Activated T-cell treated with anti-CD3 and anti-CD28 coated beads, Interleukin-2, amount 50 U/mL, for 48 hours (primary cell): ENCODE measurements at places on chromosomes 1 and 21.

DNA sequence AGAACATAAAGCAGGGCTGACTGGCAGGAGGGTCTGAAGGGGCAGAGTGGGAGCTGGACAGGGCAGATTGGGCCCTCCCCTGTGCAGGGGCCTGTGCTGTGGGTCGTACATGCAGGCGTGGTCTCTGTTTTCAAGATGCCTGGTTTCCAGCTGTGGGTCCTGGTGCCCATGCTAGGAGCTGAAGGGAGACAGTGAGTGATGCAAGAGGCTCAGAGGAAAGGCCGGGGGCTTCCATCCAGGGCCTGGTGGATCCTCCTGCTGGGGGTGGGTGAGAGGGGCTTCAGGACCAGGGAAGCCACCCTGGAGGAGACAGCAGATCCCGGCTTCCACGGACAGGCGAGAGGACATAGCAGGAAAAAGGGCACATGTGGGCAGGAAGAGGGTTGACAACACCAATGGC lies 349.0 kb upstream of the VAMP3 start:
- DNase-seq: no peak

- no peak for DNase-seq
These were observed 352.4 kb downstream of the USP25 start for GRCh38 chr21:16082038-16082816.

DNA sequence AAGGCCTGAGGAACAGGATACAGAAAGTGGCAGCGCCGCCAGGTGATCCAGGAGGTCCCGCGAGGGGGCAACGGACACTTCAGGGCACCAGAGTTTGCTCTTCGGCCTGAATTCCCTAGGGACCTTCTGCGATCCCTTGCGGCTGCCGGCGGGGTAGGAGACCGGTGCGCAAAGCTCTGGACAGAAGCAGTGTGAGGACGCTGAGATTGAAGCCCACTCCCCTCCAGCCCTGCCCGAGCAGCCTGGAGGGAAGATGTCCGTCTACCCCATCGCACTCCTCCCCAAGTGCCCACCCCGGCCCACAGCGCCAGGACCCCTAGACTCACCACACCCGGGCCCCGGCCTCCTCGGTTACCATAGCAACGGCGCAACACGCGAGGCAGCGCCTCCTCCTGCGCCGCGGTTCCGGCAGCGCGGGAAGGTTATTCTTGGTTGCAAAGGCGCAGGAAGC lies at the start of gene ANKRD45:
TSS of gene ANKRD45 (minus strand) at position 361 of the 451 bp plus-strand sequence. CDS start 10,433 bp downstream, outside the sequence.
- DNase-seq: peak; percentile 42

DNA sequence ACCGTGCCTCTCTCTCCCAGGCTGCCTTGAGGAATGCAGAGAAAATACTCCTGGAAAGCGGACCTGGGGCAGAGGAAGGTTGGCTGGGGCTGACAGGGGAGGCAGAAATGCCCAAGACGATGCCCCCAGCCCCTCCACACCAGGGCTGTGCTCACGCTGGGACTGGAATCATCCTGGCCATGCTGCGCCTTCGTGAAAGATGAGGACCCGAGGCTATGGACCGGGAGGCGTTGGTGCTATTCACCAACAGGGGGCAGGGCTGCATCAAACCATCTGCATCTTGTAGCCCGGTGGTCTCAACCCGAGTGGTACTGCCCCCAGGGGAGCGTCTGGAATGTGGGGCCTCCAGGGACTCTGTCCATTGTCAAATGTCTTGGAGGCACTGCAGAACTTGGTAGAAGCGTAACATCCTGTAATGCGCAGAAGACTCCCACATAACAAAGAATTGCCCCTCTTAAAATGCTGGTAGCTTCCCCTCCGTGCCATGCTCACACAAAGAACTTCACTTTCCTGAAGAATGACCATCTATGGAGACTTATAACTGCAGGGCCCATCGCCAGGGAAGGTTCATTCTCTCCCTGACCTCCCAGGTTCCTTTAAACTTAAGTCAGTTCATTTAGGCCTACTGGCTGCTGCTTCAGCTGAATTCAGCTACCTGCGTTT lies 251.2 kb downstream of the RRAGC start:
- DNase-seq: peak; percentile 42

- DNase-seq: no peak
These were observed 118.2 kb downstream of the RRAGC start for GRCh38 chr1:38741341-38741740.

GRCh38 chr1:76867342-76868130 lies at the start of gene ST6GALNAC5:
ST6GALNAC5 (plus strand) TSS chr1:76867480.
- DNase-seq: peak; percentile 27

- DNase-seq: peak; percentile 60
These were observed 157.7 kb downstream of the TOMM20 start for GRCh38 chr1:234970731-234971476.

DNA sequence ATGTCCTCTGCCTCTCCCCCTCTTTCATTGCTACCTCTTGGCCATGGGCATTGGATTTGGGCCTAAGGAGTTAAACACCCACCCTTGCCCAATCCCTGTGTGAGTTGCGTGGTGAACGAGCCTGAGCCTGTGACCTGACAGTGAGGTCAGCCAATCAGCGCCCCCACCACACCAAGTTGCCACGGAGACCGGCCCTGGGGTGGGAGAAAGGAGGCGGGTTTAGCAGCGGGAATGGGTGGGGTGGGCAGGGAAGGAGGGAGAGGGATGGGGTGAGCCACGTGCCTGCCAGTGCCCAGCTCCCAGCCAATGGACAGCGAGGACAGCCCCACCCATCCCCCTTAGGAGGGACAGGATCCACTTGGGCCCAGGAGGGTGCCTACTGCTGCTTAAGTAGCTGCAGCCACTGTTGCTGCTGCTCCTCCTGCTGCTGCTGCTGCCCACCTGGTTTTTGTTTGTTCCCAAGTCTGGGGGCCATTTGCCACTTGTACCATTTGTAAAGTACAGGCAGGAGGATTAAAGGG lies 9.5 kb downstream of the ZBTB7B start:
- DNase-seq: peak; percentile 59

DNA sequence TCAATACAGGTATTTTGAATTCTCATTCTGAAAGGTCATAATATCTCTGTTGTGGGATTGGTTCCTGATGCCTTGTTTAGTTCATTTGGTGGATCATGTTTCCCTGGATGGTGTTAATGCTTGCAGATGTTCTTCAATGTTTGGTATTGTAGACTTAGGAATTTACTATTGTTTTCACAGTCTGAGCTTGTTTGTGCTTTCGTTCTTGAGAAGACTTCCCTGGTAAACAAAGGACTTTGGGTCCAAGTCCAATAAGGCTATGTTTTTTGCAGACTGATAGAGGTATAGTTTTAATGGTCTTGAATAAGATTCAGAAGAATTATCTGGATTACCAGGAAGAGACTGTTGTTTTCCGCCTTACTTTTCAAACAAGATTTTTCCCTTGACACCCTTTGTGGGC lies 1646.3 kb downstream of the AMY1C start:
- no peak for DNase-seq

DNA sequence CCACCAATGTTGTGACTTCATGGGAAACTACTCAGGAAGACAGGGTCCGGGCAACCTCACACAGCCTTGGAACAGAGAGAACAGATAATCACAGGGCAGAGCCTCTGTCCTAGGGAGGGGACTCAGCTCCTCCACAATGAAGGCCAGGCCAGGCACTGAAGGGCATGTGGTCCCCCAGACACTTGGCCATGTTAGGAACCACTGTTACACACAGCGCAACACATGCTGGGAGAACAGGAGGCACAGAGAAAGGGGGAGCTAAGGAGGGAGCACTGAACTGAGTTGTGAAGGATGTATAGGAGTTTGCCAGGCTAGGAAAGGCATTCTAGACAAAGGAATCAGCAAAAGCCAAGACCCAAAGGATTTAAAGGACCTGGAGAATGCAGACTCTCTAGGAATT lies 127.6 kb downstream of the DMRTB1 start:
- DNase-seq: peak; percentile 2

GRCh38 chr1:236159704-236160539 lies 17.6 kb downstream of the GPR137B start:
- DNase-seq: no peak

GRCh38 chr1:212677136-212677535 lies 22.5 kb downstream of the BATF3 start:
- DNase-seq: no peak

- no peak for DNase-seq
These were observed 98.4 kb downstream of the MAGI3 start for GRCh38 chr1:113488576-113489177.

DNA sequence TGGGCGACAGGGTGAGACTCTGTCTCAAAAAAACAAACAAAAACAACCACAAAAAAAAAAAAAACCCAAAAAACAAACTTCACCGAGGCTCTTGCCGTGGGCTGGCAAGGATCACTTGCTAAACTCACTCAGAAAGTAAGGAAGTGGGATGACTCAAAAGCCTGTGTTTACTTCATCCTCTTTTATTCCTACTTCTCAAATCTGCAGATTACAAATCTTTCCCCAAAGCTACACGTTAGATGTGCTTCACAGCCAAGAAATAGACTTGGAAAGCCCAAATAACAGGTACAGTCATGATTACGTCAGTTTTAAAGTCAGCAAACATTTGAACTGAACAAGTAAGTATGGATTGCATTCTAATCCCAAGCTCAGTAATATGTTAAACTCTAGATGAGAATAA lies 359.3 kb downstream of the ADGRL2 start:
- no peak for DNase-seq

GRCh38 chr1:159580340-159580739 lies 7.3 kb upstream of the APCS start:
- no peak for DNase-seq

- no peak for DNase-seq
These were observed 403.1 kb downstream of the RRAGC start for GRCh38 chr1:38456531-38456876.

DNA sequence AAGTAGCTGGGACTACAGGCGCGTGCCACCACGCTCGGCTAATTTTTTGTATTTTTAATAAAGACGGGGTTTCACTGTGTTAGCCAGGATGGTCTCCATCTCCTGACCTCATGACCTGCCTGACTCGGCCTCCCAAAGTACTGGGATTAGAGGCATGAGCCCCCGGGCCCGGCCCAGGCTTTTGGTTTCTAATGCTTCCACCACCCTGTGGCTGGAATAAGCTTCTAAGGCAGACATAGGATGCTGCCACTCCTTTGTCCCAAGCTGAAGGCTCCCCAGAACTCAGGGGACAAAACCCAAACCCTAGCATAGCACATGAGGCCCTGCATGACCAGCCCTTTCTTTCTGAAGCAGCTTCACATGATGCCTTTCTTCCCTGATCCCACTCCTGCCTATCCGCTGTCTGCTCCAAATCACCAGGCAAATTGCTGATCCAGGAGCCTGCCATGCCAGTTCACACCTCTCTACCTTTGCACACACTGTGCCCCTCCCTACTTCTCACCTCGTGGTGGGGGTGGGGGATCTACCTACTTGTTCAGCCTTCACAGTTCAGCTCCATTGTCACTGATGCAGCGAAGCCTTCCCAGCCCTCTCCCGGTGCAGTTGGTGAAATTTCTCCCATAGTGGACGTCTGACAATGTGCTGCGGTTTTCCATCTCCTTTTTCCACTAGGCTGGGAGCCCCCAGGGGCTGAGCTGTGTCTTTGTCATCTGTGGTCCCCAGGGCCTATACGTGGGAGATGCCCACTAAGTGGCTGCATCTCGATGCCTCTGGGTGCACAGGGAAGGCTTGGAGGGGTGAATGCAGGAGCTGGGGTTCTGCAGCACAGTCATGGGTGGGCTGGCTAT lies 6.9 kb downstream of the PTPRU start:
- DNase-seq: no peak

GRCh38 chr1:30330644-30331043 lies 392.7 kb downstream of the MATN1 start:
- no peak for DNase-seq

- DNase-seq: no peak
These were observed 17.6 kb downstream of the SLC2A1 start for GRCh38 chr1:42940851-42941639.

GRCh38 chr1:207938016-207938415 lies 27.1 kb upstream of the CD34 start:
- DNase-seq: no peak

DNA sequence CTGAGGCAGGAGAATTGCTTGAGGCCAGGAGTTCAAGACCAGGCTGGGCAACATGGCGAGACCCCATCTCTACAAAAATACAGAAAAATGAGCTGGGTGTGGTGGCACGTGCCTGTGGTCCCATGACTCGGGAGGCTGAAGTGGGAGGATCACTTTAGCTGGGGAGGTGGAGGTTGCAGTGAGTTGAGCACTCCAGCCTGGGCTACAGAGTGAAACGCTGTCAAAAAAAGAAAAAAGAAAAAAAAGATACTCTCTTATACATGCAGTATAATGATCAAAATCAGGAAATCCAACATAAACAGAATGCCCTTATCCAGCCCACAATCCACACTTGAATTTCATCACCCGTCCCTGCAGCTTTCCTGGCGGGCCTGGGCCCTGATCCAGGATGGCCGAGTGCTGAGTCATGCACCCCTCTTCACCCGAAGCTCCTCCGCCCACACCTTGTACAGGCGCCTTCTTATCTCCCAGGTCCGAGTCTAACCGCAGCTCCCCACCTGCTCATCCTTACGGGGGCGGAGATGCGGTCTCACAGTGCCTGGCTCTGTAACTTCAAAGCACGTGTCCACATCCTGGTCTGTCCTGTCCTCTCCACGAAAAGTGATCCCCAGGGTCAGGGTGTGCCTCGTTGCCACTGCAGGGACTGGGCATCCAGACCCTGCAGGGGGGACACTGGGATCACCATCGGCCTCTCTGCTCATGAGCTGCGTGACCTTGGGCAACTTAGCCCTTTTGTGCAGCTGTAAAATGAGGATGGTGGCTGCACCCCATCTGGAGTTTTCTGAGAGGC lies 120.2 kb upstream of the SLC45A1 start:
- peak; percentile 27 for DNase-seq

DNA sequence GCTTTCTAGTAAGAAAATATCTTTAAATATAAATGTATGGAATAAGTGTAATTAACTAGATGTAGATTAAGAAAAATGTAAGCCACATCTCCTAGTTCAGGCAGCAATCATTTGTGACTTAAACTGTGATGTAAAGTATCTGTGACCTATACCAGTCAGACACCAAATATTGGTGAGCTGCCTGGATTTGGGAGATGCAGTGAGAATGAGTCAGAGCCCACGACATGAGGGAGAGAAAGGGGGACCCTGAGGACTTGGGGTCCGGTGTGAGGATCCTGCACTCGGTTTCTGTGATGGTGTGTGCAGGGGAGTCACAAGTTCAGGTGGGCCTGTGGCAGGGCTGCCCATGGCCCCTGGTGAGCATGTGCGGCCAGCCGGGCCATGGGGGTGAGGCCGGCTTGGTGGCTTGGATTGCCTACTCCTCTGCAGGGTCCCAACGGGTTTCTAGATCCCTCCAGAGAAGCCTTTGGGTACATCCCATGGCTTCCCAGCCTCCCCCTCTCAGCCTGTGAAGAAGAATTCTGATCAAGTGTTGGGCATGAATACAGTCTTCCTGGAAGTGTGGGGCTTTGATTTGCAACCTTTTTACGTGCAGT lies 19.0 kb upstream of the ABCG1 start:
- DNase-seq: no peak

DNA sequence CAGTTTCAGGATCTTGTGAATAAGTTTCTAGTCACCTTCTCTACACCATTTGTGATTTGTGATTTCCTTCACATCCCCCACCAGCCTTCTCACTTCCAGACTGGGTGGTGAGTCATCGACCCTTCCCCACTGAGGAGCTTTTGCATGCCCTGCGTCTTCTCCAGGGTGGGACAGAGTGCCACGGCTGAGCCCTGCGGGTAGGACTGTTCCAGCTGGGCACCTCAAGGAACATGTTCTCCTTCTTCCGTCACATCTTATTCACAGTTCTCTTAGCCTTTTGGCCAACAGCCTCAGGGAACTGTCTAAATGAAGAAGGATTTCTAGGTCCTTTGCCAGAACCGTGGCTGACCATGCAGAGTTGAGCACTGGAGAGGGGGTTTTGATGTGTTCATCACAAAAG lies 116.5 kb downstream of the TMEM53 start:
- DNase-seq: no peak

GRCh38 chr1:224780736-224781135 lies 148.7 kb upstream of the DNAH14 start:
- DNase-seq: no peak

- no peak for DNase-seq
These were observed 1.6 kb upstream of the STK40 start for GRCh38 chr1:36387141-36387949.
